Activated T-helper 1 cell treated with Interleukin-2 at 50 U/mL for 16 hours (primary cell): ENCODE measurements at places on chromosomes 6 and 20.

DNA sequence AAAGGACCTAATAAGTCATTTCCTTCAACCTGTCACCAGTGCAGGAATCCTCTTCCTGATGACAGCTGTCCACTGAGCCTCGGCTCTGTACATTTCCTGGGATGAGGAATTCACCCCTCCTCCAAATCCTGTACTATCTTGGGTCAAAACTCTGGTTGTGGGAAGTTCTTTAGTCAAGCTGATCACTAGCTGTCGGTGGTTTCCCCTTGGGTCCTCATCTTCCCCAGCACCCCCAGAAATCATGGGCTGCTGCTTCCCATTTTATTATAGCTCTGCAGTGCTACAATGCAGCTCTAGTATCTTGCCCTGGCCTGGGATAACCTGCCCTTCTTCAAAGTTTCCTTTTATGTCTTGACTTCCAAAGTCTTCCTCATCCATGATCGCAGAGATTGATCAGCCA, 14.6 kb upstream of the ADA start:
- DNase-seq, result no peak

DNA sequence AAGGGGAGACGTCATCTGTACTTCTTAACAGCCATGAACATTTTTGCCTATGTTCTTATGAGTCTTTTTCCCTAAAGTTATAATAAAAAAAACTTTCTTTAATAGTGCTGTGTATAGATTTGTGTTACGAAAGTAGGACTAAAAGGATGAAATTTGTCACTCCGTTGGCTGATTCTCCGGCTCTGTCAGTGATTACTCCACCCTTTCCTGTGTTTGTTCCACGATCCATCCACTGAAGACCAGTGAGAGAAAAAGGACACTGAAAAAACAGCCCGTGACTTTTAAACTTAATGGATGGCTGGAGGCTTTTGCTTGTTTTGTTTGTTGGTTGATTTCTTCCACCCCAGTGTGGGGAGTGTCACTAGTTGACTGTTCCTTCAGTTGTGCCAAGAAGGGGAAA, 232.0 kb upstream of the NOX3 start:
- DNase-seq, result no peak

DNA sequence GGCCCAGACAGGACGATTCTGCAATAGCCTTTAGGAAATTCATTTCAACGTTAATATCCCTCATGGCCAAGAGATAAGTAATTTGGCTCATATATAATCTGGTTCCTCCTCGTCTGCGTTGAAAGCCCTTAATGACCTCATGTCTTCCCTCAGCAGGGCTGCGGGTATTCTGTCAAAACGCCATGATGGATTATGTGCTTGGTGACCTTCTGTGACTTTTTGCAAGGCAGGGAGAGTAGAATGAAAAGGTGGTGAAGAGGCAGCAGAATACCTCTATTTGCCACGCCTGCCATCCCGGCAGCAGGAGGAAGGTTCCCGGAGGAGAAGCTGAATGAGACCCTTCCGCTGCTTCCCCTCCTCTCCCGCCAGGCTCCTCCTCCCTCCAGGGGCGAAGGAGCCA, 41.1 kb upstream of the SPACA1 start:
- no peak for DNase-seq

- no peak for DNase-seq
Observed at GRCh38 chr20:18743665-18744440, 69.7 kb upstream of the SCP2D1 start.

- DNase-seq, result no peak
Observed at GRCh38 chr6:20365456-20365855, 36.2 kb upstream of the E2F3 start.

DNA sequence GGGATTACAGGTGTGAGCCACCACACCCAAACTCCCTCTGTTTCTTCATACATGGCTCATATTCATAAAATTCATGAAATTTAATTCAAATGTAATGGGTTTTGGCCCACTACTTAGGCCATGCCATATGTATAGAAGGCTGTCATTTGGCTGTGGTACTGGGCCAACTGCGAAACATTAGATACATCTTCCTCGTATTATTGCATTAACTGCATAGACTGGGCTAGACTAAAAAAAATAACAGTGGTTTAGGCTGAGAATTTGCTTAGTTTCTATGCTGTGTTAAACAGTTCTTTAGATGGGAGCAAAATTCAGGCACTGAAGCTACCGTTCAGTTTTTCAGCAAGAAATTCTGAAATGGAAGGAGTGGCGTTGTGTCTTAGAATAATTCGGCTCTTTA, 133.6 kb downstream of the DOK5 start:
- no peak for DNase-seq

- DNase-seq, result no peak
Observed at GRCh38 chr6:158207422-158207788, 39.3 kb downstream of the GTF2H5 start.

DNA sequence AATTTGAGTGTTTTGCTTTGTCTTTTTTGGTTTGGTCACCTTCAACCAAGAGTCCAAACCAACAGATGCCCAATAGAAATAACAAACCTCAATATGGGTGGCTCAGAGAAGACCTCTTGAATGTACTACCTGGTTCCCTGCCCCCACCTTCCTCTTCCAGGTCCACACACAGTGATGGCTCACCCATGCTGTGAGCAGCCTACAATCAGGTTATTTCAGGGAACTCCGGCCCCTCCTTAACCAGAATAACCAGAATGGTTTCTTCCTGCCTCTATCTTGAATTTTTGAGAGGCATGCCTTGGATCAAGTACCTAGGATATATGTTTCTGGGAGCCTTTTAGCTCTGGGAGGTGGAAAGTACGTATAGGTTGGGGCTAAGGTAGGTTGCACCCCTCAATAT, 327.1 kb upstream of the PRDM1 start:
- no peak for DNase-seq

DNA sequence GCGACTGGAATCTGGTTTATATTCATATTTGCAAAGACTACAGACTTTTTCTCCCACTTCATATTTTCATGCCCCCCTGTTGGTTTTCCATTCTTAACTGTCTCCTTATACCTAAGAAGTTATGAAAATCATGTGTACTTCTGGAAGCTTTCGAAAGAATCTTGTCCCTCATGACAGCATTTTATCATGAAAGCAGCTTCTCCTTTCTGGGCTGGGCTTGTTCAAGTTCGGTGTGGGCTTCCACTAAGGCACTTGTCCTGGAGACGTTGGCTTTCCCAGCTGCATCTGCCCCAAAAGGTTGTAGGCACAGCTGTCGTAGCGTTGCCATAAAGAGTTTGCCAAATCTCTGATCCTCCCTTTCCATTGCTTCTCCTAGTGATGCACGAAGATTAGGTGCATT, 56.5 kb downstream of the RPRD1B start:
- DNase-seq, result no peak

GRCh38 chr6:47061309-47062300, 19.5 kb upstream of the ADGRF1 start:
- no peak for DNase-seq

- no peak for DNase-seq
Observed at GRCh38 chr20:37986873-37987601, 46.2 kb downstream of the TTI1 start.

DNA sequence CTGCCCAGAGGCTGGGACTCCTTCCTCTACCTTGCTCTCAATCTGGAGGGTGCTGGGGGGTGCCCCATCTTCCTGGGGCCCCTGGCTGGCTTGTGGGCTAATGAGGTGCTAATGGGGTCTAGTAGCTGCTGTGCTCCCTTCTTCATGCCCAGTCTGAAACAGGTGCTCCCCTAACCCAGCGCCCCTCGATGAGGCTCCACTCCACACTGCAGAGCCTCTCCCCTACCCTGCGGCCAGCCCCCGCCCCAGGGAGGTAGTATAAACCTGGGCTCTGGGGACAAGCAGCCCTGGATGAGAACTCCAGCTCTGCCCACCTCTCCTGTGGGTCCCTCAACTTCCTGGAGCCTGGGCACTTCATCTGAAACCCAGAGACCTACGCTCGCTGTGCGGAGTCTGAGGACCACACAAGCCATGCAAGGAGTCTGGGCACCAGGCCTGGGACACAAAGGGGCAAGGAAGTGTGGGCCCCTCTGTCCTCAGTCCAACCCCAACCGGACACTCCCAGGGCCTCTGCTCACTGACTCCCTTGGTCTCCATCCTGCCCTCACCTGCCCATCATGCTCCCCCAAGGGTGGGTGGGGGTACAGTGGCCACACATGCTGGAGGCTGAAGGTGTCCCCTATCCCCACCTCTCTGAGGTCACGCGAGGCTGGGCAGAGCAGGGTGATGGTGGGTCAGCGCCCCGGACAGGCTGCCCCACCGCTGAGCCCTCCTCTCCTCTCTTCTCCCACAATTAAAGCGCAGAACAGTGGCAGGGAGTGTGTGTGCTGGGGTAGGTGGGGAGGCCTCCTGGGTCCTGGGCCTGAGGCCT, 6.1 kb downstream of the RPL10A start:
- no peak for DNase-seq

DNA sequence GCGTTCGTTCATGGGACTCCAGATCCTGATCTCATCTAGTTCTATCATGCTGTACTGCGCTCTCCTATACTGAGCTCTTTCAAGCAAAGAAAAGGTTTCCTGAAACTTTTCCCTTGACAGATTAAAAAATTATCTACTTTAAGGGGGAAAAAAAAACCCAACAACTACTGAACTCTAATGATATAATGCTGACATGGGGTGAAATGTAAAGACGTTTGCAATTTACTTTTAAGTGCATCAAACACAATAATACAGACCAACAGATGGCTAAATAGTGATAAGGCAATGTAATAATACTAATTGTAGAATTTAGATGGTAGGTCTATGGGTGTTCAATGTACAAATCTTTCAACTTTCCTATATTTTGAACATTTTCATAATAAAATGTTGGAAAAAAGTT, 16.4 kb downstream of the TOMM34 start:
- DNase-seq, result no peak
